Stimulated activated CD4-positive, alpha-beta T cell treated with anti-CD3 and anti-CD28 coated beads, Interleukin-4, amount 100 ng/mL, for 24 hours (primary cell): ENCODE measurements at places on chromosomes 5 and 9.

DNA sequence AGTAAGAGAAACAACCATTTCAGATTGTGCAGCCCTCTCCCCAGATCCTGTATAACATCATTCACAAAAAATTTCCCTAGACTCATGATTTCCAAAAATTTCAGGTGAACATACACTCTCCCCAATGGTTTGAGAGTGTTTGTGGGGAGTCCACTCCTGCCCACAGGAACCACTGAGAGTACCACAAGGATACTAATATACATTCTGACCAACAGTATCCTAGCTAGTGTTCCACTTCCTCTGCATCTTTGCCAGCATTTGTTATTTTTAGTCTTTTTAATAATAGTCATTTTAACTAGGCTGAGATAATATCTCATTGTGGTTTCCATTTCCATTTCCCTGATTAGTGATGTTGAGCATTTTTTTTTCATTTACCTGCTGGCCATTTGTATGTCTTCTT, 155.4 kb downstream of the DTWD2 start:
- DNase-seq = no peak

- no peak for DNase-seq
These were observed 83.8 kb upstream of the IL6ST start for GRCh38 chr5:56078278-56079156.

GRCh38 chr5:124661317-124662141, 84.9 kb downstream of the ZNF608 start:
- no peak for DNase-seq

DNA sequence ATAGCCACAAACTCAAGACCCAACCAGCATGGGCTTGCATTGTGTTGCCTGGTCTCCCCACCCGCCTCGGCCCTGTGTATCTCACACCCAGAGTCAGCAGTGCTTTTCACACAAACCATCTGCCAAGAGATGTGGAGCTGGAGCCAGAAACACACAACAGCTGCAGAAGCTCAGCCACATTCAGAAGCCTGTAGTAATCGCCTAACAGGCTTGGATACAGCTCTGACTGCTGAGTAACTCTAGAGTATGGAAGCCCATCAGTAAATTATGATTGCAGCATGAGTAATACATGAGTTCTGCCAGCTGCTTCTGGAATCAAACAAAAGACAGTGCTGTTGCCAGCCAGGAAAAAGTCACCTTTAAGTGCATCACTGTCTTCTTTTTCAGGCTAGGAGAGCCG, 16.0 kb downstream of the TEK start:
- DNase-seq = no peak

GRCh38 chr5:40847525-40847924, 6.4 kb downstream of the CARD6 start:
- no peak for DNase-seq

DNA sequence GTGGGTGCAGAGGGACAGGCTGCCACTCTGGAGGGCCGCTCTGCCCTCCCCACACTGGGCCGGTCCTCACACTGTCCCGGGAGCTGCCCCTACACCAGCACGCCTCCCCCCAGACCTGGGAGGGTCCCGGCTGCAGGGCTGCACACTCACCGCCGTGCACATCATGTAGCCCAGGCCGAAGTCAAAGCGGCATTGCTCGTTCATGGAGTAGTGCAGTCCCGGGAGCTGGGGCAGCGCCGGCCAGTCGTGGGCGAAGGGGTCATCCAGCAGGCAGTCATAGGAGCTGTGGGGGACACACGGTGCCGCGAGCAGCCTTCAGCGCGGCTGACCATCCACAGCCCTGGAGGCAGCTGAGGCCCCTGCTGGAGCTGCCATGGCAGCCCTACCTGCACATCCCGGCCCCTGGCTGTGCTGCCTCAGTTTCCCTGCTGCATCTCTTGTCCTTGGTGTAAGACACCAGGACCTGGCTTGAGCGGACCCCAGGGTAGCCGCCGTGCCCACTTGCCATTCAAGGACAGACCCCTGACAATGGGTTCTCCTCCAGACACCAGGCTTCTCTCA, 93.2 kb downstream of the ZNF354C start:
- no peak for DNase-seq

DNA sequence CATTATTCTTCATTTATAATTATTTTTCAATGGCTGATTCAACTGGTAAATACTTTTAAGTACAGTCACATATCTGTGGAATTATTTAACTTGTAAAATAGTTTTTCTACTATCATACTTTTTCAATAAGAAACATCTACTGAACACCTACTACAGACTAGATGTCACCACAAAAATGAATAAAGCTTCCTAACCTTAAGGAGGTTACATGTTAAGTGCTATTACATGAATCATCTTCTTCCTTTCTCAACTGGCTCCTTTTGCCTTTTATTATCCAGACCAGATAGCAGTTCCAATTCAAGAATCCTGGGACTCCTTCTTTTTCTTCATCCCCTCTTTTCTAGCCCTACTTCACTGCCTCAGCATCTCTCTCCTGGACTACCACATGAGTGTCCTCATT, 4.7 kb downstream of the PGGT1B start:
- no peak for DNase-seq

DNA sequence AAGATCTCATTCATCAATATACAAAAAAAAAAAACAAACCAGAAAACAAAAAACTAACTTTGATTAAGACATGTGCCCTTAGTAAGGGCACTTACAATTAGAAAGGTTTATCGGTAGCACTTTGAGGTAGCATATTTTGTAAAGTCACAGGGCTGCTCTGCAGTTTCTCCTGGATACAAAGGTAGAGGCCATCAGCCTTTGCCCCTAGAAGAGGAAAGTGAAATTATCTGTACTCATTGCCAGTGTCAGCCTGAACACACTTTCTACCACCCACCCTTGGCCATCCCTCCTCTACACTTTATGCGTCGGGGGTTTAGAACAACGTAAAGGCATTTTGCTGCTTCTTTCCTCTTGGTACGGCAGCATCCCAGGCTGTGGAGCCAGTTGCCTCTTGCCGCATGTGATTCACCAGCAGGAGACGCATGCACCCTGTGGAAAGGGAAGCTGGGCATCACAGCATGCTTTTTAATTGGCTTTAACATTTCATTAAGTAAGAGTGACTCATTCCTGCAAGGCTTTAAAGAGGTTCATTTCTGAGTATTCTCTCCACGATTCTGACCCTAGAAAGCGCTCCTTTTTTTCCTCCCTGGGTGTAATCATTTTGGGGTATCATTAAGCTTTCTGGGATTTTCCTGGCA, 84.6 kb downstream of the CEMIP2 start:
- no peak for DNase-seq

DNA sequence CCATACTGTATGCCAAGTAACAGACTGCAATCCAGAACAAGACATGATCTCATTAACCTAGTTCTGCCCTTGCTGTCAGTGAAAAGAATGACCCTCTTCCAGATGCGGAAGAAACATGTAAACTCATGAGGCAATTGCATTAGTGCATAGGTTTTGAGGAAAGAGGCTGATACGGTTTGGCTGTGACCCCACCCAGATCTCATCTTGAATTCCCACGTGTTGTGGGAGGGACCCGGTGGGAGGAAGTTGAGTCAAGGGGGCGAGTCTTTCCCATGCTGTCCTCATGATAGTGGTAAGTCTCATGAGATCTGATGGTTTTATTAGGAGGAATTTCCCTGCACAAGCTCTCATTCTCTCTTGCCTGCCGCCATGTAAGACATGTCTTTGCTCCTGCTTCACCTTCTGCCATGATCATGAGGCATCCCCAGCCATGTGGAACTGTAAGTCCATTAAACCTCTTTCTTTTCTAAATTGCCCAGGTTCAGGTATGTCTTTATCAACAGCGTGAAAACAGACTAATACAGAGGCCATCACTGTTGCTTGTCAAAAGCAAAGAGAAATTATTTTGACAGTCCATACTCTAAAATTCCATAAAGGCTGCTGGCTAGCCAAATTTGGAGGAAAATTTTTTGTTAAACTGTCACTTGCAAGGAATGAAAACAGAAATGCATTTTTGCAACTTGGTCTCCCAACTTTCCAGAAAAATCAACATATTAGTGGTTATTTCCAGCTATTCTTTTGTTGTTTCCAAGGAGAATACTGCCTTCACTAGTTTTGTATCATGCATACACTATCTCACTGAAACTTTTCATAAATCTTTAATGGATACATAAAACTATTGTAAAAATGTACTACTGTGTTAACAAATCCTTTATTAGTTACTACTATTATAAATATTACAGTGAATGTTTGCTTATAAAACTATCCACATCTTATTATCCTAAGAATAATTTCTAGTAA, 3.2 kb upstream of the ARL15 start:
- no peak for DNase-seq
